ENCODE measurements at places on chromosomes 4 and X.

DNA sequence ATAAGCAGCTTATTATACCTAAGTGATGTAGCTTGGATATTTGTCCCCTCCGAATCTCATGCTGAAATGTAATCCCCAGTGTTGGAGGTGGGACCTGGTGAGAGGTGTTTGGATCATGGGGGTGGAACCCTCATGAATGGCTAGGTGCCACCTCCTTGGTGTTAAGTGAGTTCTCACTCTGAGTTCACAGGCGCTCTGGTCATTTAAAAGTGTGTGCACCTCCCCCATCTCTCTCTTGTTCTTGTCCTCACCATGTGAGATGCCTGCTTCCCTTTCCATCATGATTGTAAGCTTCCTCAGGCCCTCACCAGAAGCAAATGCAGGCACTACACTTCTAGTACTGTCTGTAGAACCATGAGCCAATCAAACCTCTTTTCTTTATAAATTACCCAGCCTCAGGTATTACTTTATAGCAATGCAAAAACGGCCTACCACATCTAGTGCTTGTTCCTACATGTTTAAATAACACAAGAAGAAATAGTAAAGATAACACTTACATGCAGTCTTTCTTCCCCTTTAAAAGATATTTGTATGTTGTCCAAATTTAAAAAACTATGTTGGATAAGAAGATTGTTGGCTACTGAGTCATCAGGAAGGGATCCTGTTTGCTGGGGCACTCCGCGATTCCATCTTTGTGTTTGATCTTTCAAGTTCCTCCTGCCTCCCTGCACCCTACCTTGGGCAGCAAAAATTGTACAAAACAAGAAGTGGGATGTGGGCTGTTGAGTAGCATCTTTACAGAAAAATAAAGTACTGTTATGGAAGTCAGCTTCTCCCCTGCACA is 29.7 kb downstream of the PPP1R2C start:
- no peaks in the 10 kb centered on the region for H3K36me3 ChIP-seq
- DNase-seq: no peak
- no peaks in the 10 kb centered on the region for H3K4me1 ChIP-seq
- no peak overlapping the region for H3K4me3 ChIP-seq
- H3K27ac ChIP-seq: no peak overlapping the region

GRCh38 chr4:85865256-85865655 is 390.3 kb downstream of the ARHGAP24 start:
- H3K4me3 ChIP-seq: no peak overlapping the region
- peaks cover 12% of the 10 kb centered on the region for H3K4me1 ChIP-seq
- DNase-seq: no peak
- no peaks in the 10 kb centered on the region for H3K36me3 ChIP-seq
- no peak overlapping the region for H3K27ac ChIP-seq

DNA sequence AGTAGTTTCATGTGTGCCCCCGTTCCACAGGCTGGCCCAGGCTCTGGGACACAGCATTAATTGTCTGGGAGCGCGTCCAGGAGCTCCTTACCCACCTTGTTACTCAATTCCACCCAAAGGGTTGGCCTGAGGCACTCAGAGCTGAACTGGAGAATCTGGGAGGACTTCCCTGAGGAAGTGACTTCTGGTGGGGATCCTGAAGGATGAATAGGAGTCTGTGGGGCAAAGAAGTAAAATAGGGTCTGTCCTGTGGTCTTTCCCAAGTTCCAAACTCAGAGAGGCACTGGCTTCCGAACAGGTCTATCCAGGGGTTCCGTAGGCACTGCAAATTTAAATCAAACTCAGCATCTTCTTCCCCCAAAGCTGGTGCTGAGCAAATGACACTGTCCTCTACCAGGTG is 204.3 kb downstream of the AFAP1 start:
- DNase-seq: no peak
- 0 out of 2 replicates have a peak, but pooled peaks cover 5% of the 10 kb centered on the region for H3K4me1 ChIP-seq
- no peaks in the 10 kb centered on the region for H3K36me3 ChIP-seq
- no peaks in the 10 kb centered on the region for H3K27me3 ChIP-seq
- H3K4me3 ChIP-seq: no peak overlapping the region

DNA sequence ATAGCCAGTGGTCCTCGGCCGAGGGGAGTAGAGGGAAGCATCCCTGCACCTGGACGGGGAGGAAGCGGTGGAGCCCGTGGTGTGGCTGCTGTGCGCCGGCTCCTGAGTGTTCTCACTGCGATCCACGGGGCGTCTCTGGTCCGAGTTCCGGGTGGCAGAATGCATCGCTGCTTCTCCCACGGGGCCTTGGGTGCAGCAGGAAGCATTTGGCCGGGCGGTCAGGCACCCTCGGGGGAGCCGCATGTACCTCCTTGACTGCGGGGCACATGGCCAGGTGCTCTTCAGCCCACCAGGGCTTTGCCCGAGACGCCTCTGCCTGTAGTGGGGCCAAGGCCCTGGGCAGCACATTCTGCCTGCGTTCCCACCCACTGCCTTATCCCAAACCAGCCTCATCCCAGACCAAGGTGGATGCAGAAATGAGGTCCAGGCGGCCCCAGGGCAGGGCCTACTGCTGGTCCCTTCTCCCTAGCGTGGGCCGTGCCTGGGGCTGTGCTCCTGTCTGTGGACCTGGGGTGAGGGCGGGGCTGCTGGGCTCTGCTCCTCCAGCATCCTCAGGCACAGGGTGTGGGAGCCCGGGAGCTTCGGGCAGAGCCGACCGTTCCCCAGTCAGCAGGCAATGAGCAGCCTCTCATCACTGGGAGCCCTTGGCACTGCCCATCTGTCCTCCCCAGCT is 27.5 kb downstream of the NKX1-1 start:
- H3K36me3 ChIP-seq: no peaks in the 10 kb centered on the region
- H3K27ac ChIP-seq: no peak overlapping the region
- no peak overlapping the region for H3K4me3 ChIP-seq
- peaks cover 21% of the 10 kb centered on the region for H3K4me1 ChIP-seq
- DNase-seq: no peak

GRCh38 chrX:103554687-103555424 is 30.5 kb upstream of the TCEAL4 start:
- H3K4me3 ChIP-seq: no peak overlapping the region
- peaks cover 12% of the 10 kb centered on the region for H3K4me1 ChIP-seq
- no peaks in the 10 kb centered on the region for H3K36me3 ChIP-seq
- H3K27ac ChIP-seq: no peak overlapping the region
- no peak for DNase-seq
- H3K27me3 ChIP-seq: no peaks in the 10 kb centered on the region

DNA sequence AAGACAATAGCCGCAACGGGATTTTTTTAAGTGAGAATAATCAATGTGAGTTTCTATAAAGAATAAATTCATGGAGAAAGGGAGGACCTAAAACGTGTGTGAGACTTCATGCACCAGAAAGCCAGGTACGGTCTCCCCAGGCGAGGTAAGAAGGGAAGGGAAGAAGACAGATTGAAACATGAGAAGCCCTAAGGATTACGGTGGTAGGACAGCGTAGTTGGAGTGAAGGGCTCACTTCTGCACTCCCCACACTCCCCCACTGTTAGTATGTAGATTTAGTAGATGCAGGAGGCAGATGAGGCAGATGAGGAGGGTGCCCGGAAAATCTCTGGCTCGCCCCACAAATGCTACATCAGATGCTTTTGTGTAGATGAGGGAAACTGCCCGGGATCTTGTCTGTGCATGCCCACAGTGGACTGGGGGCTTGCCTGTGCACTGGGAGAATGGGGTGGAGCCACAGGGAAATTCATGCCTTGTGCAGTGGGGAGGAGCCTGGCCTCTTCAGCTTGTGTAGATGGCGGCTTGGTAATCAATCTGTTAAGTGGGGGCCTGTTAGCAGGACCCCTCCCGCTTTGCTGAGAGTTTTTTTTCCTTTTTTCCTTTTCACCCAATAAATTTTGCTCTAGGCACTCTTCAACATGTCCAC is 1544.5 kb upstream of the TENM3 start:
- H3K4me3 ChIP-seq: no peak overlapping the region
- no peak overlapping the region for H3K27ac ChIP-seq
- H3K4me1 ChIP-seq: peaks cover 11% of the 10 kb centered on the region
- H3K27me3 ChIP-seq: no peaks in the 10 kb centered on the region
- no peak for DNase-seq

DNA sequence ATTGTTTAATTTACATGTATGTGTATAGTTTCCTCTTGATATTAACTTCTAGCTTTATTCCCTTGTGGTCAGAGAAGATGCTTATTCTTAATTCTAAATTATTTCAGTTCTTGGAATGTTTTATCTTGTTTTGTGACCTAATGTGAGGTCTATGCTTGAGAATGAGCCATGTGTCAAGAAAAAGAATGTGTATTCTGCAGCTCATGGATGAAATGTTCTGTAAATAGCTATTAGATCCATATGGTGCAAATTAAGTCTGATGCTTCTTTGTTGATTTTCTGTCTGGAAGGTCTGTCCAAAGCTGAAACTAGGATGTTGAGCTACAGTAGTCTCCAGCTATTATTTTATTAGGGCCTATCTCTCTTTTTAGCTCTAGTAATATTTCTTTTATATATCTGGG is 187.3 kb upstream of the RASGEF1B start:
- H3K4me3 ChIP-seq: no peak overlapping the region
- DNase-seq: no peak
- H3K36me3 ChIP-seq: no peaks in the 10 kb centered on the region
- H3K27me3 ChIP-seq: no peaks in the 10 kb centered on the region
- no peaks in the 10 kb centered on the region for H3K4me1 ChIP-seq

- no peaks in the 10 kb centered on the region for H3K4me1 ChIP-seq
- H3K36me3 ChIP-seq: no peaks in the 10 kb centered on the region
- DNase-seq: no peak
- H3K4me3 ChIP-seq: no peak overlapping the region
- no peak overlapping the region for H3K27ac ChIP-seq
- no peaks in the 10 kb centered on the region for H3K27me3 ChIP-seq
Observed at GRCh38 chr4:7637971-7638370, 203.2 kb upstream of the PSAPL1 start.

DNA sequence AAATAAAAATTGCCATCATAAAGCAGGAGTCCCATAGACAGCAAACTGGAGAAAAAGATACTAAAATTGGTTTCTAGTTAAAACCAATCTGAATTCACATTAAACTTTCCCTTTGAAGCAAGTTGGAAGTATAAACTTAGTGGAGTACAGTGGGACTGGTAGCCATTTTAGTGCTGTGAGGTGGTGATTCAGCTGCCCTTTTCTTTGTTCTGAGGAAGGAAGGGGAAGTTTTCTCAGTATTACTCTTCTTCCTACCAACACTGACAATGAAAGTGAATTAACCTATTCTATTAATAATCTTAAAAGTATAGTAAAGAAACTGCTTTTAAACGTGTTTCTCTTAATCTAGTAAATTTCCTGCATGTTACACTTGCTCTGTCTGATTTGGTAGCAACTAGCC is 36.7 kb downstream of the SLC9A6 start:
- H3K4me3 ChIP-seq: no peak overlapping the region
- no peaks in the 10 kb centered on the region for H3K27me3 ChIP-seq
- H3K4me1 ChIP-seq: no peaks in the 10 kb centered on the region
- no peak overlapping the region for H3K27ac ChIP-seq
- no peak for DNase-seq
- no peaks in the 10 kb centered on the region for H3K36me3 ChIP-seq

- H3K27ac ChIP-seq: no peak overlapping the region
- DNase-seq: no peak
- H3K4me1 ChIP-seq: no peaks in the 10 kb centered on the region
- no peaks in the 10 kb centered on the region for H3K27me3 ChIP-seq
- no peak overlapping the region for H3K4me3 ChIP-seq
Observed at GRCh38 chrX:124435616-124436015, 89.3 kb downstream of the SH2D1A start.

- no peaks in the 10 kb centered on the region for H3K4me1 ChIP-seq
- DNase-seq: no peak
- no peak overlapping the region for H3K4me3 ChIP-seq
- no peak overlapping the region for H3K27ac ChIP-seq
- H3K36me3 ChIP-seq: no peaks in the 10 kb centered on the region
- no peaks in the 10 kb centered on the region for H3K27me3 ChIP-seq
Observed at GRCh38 chr4:39029752-39030694, 2.2 kb downstream of the TMEM156 start.
